ENCODE measurements at places on chromosomes 4 and X.

GRCh38 chr4:141801558-141801957 is 165.2 kb downstream of the IL15 start:
- DNase-seq, result no peak

- no peak for DNase-seq
These were observed 33.5 kb downstream of the TAF7L start for GRCh38 chrX:101257448-101258258.

GRCh38 chrX:21730026-21730425 is 27.9 kb downstream of the SMPX start:
- DNase-seq, result no peak

GRCh38 chr4:25424539-25425228 is 47.6 kb downstream of the ANAPC4 start:
- DNase-seq, result no peak

DNA sequence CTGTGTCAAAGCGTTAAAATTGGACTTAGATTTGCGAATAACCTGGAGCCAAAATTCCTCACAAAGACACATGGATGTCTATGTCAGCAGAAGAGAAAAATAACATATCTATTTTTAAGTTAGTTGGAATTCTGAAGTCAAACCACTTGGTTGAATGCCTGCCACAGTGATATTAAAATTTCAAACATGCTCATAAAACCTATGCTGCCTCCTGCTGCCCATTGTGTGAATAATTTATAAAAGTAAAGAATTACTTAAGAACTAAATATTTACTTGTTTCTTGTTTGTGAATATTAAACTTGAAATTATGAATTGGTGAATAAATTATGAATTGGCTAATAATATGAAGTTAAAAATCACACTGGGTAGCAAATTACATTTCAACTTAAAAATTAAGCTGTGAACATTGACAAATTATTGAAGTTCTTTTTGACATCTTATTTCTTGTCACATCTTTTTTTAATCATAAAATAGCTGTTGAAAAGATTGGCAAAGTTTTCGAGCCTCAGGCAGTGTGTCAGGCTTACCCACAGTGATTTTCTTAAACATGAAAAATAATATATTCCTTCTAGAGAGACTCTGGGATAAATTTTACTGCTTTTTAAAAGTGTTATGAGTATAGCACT is 35.4 kb downstream of the FABP2 start:
- DNase-seq, result no peak

DNA sequence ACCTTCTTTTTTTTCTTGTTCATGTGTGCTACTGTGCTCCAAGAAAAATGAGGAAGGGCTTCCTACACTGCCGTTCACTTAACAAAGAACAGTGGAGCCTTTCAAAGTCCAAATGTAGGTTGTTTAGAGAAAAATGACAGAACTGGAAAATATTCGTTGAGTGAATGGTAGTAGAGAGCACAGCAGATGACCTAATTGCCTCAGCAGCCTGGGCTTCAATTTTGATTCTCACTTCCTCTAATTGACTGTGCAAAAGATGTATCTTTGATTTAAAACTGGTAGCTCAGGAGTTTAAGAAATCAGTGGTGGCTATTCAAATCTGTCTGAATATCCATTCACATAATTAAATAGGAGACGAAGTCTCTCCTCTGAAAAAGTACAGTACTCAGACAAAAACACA is 5.2 kb downstream of the NLGN4X start:
- no peak for DNase-seq

GRCh38 chr4:142567199-142567598 is 278.9 kb downstream of the INPP4B start:
- no peak for DNase-seq

GRCh38 chrX:129933700-129934099 is 27.7 kb downstream of the UTP14A start:
- no peak for DNase-seq

GRCh38 chr4:179894066-179894778 is 2349.0 kb upstream of the TENM3 start:
- no peak for DNase-seq

DNA sequence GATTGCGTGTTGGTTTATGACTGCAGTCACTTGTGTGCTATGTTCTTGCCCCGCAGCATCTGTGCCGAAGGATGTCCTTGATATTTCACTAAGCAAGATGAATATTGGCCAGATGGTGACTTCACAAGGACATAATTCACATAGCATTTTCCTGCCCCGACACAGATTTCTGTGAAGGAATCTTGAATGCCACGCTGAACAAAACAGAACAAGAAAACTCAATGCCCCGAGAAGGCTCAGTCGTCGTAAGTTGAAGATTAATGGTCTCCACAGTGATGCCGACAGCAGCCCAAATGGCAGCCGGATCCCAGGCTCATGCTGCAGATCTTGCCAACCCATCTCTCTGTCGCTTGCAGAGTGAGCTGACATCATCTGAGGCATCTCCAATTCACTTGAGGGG is 145.9 kb downstream of the CPEB2 start:
- no peak for DNase-seq

DNA sequence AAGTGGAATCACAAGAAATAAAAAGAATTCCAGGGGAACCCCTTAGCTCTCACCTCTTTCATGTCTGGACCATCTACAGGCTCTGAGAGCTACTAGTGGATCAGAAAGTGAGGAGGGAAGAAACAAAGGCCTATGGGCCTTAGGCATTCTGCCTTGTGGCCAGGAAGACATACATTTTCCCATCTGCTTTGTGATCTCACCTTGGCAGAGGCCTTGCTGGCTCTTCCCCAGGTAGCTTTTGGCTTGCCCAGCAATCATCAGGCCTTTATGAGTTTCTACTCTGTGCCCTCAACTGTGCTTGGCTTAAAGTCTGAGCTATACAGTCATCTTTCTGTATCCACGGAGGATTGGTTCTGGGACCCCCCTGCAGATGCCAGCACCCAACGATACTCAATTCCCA is 28.3 kb upstream of the CD99L2 start:
- no peak for DNase-seq

- DNase-seq, result no peak
These were observed 2.6 kb downstream of the TMEM35A start for GRCh38 chrX:101081231-101081630.

Data from occipital lobe (tissue), 3 donors.